Memory B cell (primary cell): ENCODE measurements at places on chromosomes 1 and 21.

DNA sequence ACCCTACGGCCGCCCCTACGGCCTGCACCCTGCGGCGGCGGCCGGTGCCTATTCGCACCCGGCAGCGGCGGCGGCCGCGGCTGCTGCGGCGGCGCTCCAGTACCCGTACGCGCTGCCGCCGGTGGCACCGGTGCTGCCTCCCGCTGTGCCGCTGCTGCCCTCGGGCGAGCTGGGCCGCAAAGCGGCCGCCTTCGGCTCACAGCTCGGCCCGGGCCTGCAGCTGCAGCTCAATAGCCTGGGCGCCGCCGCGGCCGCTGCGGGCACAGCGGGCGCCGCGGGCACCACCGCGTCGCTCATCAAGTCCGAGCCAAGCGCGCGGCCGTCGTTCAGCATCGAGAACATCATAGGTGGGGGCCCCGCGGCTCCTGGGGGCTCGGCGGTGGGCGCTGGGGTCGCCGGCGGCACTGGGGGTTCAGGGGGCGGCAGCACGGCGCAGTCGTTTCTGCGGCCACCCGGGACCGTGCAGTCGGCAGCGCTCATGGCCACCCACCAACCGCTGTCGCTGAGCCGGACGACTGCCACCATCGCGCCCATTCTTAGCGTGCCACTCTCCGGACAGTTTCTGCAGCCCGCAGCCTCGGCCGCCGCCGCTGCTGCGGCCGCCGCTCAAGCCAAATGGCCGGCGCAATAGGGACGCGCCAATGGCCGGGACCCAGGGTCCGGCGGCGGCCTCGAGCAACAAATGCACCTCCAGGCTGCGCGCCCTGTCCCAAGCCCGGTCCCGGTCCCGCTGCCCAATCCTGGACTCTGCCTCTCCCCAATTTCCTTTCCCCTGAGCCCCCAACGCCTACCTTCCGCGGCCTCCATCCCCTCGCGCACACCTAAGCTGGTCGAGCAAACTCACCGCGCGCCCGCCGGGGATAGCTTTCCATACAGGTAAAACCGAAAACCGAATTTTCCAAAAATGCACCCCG, 1.8 kb downstream of the FOXD3 start:
- DNase-seq, result no peak

- DNase-seq, result no peak
Measured at GRCh38 chr1:241615043-241615974, 24.9 kb downstream of the CHML start.

DNA sequence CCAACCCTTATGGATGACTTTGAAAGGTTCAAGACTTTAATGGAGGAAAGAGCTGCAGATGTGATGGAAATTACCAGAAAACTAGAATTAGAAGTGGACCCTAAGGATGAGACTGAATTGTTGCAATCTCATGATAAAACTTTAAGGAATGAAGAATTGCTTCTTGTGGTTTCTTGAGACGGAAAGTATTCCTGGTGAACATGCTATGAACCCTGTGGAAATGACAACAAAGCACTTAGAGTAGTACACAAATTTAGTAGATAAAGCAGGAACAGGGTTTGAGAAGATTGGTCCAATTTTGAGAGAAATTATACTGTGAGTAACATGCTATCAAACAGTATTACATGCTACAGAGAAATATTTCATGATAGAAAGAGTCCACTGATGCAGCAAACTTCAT, 215.4 kb downstream of the OMA1 start:
- DNase-seq, result no peak

DNA sequence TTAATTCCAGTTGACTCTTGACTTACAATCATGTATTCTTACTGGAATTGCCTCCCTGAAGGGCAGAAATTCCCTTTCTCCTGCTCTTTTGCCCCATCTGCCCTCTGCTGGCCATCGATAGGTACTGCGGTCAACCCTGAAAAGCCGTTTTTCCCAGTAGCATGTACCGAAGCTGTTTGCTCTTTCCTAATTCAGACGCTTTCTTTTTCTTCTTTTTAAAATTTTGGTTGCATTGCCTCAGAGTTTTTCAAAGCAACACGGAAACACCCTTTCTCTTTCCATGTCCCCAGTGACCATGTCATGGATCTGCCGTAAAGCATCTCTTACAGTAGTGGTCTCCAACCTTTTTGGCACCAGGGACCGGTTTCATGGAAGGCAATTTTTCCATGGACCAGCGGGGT, 164.2 kb upstream of the C1orf21 start:
- DNase-seq, result peak; percentile 27

DNA sequence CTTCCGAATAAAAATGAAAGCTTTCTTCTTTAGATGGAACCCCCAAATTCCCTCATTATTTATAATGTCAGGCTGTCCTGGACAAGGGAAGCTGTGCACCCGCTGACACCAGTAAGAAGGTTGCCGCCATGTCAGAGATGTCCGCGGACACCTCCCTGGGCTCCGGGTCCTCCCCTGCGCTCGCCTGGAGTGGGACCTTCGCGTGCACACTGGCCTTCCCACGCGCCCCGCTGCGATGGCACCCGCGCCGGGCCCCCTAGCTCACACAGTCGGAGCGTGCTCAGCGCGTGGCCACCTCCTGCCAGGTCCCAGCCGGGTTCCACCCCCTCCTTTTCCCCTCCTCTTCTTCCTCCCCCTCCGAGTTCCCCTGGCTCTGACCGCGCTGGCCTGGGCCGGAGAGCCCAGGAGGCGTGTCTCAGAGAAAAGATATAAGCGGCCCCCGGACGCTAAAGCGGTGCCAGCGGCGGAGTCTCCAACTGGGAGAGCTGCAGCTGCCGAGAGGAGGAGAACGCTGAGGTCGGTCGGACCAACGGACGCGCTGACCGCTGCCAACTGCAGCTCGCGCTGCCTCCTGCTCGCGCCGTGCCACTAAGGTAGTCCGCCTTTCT, at the start of gene G0S2:
Gene G0S2, plus strand, starts transcription at position 456 of the 608 bp plus-strand sequence. CDS start 273 bp downstream, outside the sequence.
- no peak for DNase-seq

GRCh38 chr1:196464480-196464941, 143.7 kb downstream of the KCNT2 start:
- DNase-seq, result no peak

DNA sequence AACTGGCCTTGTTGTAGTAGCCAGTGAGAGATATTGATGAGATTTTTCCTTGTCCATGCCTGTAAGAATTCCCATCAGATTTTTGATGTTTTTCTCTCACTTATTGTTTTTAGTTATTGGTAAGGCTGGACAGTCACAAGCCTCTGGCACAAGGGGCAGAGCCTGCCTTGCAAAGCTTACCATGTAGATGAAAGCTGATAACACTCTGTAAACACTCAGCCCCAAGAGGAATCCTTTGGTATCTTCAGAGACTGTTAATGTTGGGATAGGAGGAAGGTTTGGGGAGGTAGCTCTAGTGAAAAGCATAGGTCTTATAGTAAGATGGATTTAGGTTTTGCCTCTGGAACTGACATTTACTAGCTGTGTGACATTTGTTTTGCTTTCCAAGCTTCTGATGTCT, 37.7 kb downstream of the MARK1 start:
- DNase-seq, result no peak

DNA sequence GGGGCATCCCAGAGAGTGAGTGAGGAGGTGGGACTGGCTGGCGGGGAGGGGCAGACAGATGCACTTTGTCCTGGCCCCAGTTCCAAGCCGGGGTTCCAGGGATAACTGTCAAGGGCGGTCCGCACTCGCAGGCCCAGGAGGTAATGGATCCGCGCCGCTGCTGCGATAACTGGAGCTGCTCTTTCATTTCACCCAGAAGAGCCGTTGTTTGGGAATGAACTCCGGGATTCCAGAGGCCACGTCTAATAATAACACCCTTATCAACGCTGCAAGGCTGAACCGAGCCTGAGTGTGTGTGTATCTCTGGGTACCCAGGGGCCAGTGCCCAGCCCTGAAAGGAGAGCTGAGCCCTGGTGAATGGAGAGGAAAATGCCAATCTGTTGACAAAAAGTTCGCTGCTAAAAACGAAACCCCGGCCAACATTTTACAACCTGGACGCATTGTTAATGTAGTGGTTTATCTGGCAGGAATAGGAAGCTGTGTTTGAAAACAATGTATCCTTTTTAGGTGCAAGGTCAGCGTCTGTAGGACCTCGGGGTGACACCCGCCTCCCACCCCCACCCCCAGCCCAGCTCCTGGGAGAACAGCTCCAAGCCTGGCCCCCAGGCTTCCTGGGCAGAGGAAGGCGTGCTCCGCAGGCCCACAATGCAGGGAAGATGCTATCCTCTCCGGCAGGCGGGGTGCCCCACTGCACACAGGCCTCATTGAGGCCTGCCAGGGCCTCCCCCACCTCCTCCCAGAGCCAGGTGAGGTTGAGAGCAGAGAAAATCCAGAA, 119.7 kb downstream of the PROX1 start:
- no peak for DNase-seq

GRCh38 chr21:22083899-22084298, 1085.7 kb downstream of the NCAM2 start:
- DNase-seq, result no peak

DNA sequence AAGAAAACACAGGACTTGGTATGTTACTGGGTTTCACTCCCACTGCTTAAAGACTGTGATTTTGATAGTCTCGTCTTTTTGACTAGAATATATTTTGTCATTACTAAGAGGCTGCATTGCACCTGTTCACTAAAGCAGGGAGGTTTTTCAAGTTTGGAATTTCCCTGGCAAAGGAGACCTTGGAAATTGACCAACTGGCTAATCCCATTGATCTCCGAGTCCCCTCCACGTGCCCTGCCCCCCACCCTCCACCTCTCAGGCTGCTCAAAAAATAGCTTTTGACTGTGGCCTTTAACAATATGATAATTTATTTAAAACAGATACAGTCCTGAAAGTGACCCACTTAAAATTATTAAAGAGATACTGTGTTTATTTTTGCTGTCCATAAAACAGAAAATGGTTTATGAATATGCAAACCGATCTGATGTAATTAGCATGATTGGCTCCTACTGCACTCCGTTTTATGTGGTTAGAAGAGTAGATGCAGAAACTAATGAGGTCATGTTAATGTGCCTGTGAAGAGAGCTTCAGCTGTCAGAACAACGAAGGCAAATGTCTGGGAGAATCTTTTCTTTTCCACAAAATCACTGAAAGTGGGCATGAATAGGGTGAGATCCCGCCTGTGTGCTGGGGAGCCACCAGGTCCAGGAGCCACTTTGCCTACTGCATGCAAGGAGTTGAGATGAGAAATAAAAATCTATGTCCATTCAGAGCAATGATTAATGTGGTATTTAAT, 361.5 kb downstream of the RRAGC start:
- no peak for DNase-seq

DNA sequence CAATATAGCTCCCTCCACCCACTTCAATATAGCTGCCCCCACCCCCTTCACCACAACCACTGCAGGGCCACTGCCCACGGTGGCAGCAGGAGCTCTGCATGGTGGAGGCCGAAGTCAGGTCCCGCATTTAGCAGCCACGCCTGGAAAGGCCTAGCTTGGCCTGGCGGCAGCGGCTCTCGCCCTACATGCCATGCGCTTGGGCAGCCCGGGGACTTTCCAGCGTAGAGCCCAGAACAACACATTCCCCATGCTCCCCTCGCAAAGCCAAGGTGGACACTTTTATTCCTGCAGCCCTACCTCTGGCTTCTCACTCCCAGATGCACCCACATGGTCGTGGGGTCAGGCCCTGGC, 37.1 kb downstream of the LHX4 start:
- no peak for DNase-seq

- DNase-seq, result no peak
Measured at GRCh38 chr1:161196521-161197451, 2.1 kb downstream of the ADAMTS4 start.

GRCh38 chr1:193143285-193143684, 21.5 kb downstream of the CDC73 start:
- no peak for DNase-seq
